ENCODE measurements at places on chromosomes 2 and 18.

DNA sequence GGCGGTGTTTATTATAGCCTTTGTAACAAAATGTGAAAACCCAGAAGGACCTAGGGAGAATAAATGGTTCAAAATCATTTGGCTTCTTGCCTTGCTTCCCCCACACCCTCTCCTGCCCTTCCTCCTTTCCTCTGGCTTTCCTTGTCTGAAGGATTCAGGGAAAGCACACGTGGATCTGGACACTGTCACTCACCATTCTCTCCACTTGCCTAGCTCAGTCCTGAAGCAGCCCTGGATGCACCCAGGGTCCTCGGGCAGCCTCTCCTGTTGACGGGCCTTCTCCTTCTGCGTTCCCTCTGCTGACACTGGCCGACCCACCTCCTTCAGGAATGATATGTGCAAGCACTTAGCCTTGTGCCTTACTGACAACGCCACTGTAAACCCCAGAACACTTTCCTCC lies 68.4 kb downstream of the FAM210A start:
- DNase-seq, result no peak

GRCh38 chr2:146579147-146579930 lies 1265.5 kb upstream of the ACVR2A start:
- no peak for DNase-seq

- no peak for DNase-seq
Observed at GRCh38 chr2:74878551-74878950, 44.6 kb downstream of the HK2 start.

- DNase-seq, result no peak
Observed at GRCh38 chr2:121356058-121356640, 71.1 kb upstream of the TFCP2L1 start.

GRCh38 chr18:9206421-9206820 lies 69.8 kb downstream of the ANKRD12 start:
- no peak for DNase-seq

GRCh38 chr2:29215739-29216608 lies 100.8 kb downstream of the CLIP4 start:
- no peak for DNase-seq

All from iPS DF 19.7 (cell line).